ENCODE measurements at places on chromosomes 12 and 14.

DNA sequence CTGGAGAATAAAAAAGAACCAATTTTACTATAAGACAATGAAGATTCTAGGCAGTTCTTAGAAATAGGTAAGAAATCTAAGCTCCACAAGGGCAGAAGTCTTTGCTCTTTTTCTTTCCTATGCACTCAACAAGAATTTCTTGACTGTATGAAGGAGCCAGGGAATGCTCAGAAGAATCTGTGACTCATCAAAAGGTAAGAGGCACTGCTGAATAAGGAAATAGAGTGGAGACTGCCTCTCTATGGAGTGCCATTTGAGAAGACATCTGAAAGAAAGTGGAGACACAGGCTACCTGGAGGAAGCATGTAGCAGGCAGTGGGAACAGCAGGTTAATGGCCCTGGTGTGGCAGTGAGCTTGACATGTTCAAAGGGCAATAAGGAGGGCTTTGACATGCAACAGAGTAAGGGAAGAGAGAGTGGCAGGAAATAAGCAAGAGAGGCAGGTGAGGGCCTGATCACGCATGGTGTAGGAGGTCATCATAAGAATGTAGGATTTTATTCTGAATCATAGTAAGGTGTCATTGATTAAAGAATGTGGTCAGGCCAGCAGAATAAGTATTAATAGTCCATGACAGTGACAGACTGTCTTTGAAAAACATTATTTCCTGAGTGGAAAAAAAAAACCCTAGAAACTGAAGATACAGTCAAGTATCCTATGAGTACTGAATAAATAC is 446.7 kb upstream of the GARIN6 start:
- no peak for DNase-seq

DNA sequence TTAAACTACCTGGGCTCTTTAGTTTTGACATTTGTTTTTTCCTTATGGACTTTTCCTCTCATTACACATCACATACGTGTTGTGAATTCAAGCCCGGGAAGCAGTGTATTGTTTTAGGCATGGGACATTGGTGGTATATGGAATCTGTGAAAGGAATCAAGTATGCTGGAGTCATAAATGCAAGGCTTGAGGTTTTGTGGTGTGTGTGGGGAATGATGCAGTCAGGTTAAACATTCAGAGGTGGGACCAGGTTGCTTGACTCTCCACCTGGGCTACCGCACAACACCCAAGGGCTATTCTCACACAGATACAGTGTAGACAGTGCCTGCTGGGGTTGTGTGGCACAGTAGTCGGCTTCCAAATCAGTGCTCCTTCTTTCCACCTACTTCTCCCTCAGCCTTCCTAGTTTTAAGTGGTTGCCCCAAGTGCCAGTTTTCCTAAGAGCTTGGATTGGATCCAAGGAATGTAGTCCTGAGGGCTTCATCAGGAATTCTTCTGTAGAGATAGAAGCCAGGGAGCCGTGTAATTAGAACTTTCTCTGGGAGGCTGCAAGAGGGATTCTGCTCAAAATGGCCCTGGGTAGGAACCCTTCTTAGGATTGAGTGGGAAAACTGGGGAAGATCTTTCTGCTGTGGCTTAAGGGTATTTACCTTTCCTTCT is 243.7 kb downstream of the C12orf75 start:
- no peak for DNase-seq

DNA sequence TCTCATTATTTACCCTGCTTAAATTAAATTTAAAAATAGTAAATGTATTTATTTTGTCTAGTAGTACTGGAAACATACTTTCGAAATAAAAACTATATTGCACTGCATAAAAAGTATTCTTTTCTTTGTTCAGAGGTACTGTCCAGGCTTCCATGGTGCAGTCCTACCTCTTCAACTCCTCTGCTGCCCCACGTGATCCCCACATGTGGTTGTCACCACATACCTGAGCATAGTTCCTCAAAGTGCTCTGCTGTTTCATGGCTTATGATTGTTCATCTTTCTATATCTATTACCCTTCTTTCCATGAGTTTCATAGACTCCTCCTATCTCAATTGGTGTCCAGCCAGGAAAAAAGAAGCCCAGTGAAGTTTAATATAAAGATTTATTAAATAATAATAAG is 317.5 kb upstream of the OR4E1 start:
- no peak for DNase-seq

DNA sequence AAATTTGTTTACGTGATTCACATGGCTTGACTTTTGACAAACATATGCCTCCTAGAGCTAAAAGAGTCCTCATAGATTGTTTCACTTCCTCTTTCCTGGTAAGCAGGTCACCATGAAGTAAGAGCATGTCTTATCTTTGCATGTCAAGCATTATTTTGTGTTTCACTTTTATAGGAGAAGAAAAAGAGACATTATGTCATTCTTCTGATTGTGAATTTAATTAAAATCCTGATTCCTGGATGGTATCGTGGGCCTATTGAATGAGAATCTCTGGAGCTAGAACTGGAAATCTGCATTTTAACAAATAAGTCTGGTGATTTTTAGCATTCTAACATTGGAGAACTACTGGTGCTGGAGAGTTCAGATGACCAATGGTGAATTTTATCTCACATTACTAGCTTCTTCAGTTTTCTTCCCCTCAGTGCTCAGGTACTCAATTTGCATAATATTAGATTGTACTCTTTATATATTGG is 218.6 kb upstream of the ATP2B1 start:
- no peak for DNase-seq

- no peak for DNase-seq
Measured at GRCh38 chr14:84809158-84809557, 720.8 kb upstream of the FLRT2 start.

GRCh38 chr14:55426891-55427290 is 13.5 kb downstream of the TBPL2 start:
- no peak for DNase-seq

GRCh38 chr14:69615496-69616407 is 4.4 kb downstream of the SUSD6 start:
- no peak for DNase-seq

DNA sequence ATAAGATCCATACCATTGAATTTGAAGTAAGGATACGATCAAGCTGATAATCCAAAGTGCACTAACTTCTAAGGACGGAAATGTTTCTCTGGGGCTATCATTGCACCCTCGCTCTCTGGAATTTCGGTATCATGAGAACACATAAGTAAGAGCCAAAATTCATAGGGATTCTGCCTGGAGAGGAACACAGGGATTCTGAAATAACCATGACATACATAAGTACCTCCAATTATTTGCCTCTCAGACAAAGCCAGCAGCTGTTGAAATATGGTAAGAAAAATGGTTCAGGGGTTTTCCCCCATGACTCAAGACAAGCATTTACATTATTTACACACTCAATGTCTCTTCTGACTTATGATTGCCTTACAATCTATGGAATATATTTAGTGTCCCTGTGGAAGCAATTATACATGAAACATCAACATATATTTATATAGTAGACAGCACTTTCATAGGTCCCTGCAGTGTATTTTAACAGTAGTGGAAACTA is 1123.6 kb upstream of the SEL1L start:
- no peak for DNase-seq

GRCh38 chr12:105256921-105257320 is 20.9 kb upstream of the APPL2 start:
- DNase-seq: no peak

DNA sequence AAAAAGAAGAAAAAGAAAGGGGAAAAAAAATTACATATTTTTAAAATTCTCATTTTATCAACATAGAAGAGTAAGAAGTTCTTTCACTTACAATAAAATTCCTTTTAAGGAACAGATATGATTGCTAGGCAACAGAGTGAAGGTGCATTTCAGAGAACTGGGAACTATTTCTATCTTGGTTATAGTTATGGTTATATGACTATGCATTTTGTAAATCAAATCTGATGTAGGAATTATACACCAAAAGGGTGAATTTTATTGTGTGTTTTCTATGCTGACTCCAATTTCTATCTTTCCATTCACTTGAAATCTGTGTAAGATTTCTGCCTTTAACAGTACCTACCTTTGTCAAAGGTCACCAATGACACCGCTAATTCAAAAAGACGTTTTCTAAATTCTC is 50.1 kb downstream of the HNRNPC start:
- no peak for DNase-seq

- DNase-seq: no peak
Measured at GRCh38 chr12:9727813-9728212, 5.1 kb downstream of the CLECL1 start.

DNA sequence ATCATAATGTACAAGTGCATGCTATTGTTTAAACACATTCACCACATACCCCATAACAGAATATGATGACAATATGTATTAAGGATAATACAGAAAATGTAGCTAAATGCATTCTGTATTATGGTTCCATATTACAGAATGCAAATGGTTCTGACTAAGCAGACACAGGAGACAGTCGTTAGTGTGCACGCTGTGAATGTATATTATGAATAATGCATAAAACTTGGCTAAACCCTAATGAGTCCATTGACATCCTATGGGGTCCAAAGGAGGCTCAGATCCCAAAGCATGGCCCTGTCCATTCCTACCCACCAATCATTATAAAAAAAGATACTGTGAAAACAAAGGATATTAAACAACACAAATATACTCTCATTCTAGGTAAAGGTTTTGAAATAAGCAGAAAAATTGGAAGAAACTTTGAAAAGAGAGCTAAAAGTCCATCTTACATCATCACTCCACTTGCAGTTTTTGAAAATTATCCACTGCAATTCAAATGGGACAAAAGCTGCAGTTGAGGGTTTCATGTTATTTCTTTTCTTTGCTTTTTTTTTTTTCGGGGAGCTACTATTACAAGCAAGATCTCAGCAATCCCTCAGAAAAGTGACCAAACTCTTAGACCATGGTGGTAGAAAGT is 415.1 kb downstream of the BCAT1 start:
- no peak for DNase-seq

All from LoVo (cell line).